ENCODE measurements at places on chromosomes 4 and X. TPM values are rescaled to one million over a fixed set of nuclear protein-coding genes. Genes with fewer than 3 reads are reported as not detected.

GRCh38 chrX:57044245-57044644 is 48.9 kb upstream of the SPIN3 start:
- DNase-seq, result no peak

- no peak for DNase-seq
Measured at GRCh38 chr4:182246401-182247205, 3.4 kb downstream of the TENM3 start.

The WWC2 gene
- polyA plus RNA-seq, result 18.4 TPM

GRCh38 chr4:146520896-146521540 is 722 bp downstream of the SLC10A7 start:
- peak; percentile 20 for DNase-seq

Measured in SK-N-SH (cell line).